ENCODE measurements at places on chromosomes 2 and 18.

DNA sequence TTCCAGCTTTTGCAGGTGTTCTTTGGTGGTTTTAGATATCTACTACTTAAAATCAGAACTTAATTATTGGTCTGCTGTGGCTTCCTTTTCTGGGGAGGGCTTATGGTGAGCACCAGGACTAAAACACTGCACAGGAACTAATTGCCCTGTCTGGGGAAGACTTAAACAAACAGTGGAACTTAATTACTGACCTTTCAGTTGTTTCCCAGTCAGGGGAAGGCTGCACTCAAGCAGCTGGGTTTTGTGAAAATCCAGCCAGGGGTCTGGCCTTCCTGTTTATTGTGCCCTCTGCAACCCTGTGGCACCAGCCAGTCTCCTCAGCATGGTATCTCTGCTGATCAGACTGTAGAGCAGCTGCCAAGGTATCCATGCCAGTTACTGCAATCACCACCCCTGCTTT lies 398.2 kb downstream of the ADCYAP1 start:
- no peak for DNase-seq

DNA sequence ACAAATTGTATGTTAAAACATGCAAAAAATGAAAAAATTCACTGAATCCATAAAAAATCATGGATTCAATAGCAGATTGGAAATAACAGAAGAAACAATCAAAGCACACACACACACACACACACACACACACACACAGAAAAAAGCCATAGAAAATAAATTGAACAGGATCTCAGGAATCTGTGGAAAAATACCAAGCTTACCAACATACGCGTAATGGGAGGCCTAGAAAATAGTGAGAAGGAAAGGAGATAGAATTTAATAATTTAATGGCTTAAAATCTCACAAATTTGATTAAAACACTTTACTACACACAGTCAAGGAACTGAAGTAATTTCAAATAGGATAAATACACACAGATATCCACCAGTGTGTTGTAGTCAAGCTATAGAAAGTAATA lies 1671.5 kb upstream of the PIK3C3 start:
- no peak for DNase-seq

DNA sequence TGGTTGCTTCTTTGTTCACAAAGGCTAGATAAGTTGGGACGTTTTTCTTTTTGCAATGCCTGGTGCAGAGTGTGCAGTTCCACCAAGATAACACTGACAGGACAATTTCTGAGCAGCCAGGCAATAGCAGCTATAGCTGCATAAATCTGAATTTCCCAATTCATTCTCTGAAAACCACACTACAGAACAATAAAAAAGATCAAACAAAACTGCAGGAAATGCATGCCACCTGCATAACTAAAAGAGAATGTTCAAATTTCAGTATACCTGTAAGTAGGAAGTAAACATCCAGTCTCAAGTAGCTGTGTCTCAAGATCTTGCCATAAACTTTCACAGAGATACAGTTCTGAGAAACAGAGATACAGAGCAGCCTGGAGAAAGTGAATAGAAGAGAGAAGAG lies 5.3 kb upstream of the KCTD18 start:
- no peak for DNase-seq

GRCh38 chr2:40129725-40130124 lies 322.2 kb downstream of the SLC8A1 start:
- DNase-seq = no peak

DNA sequence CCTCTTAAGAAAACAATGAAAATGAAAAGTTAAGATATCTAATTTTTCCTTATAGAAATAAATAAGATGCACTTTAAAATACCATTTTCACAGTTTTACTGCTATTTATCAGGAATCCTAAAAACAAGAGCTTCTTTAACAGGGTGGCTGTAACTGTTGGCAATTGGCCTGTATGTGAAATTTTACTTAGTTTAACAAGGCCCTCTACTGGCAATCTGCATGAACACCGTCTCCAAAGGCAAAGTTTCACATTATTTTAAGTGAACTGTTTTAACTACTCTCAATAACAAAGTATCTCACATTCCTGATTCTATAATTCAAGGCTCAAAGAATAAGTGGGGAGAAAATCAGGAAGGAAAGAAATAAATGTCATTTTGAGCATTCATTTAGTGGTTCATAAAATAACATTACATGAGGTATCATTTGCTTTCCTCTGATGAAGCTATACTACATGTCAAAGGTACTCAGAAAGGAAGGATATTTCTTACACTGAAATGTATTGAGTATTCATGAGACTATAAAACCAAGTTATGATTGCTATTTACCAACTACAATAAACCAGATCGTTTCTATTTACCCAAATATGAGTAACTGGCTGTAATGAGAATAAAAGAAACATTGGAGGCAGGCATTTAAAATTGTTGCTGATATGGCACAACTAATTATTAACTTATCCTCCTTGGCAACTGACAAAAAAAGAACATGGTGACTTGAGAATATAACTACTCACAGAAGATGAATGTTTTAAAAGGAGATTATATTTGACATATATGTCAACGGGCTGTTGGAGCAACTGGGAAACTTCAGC lies 7.0 kb downstream of the NCKAP5 start:
- DNase-seq = no peak

- DNase-seq = no peak
Measured at GRCh38 chr2:36781907-36782720, 85.6 kb downstream of the VIT start.

- no peak for DNase-seq
Measured at GRCh38 chr2:161101406-161101805, 58.8 kb upstream of the TANK start.

- no peak for DNase-seq
Measured at GRCh38 chr2:234980451-234981187, 28.8 kb downstream of the SH3BP4 start.

DNA sequence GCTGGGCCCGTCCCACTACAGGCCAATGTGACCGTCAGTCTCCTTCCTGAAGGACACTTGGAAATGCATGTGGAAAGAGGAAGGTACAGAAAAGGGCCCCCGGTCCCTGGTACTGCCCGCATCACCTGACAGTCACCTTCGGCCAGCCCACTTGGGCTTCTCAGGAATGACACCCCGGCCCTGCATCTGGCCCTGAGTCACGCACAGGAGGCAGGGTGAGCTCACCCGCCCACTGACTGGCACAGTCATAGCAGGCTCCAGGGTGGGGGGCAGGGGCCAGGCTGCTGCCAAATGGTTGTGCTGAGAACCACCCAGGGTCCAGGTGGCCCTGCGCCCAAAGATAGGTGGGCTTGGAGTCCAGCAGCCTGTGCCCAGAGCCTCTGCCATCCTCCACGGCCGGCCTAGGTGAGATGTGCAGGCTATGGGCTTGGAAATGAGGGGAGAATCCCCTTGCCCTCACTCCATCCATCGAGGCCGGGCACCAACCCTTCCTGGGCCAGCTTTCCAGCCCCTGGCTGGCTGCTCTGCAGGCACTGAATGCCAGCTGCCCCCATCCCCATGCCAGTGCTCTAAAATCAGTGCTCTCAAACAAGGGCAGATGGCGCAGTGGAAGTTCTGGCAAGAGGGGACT lies 14.1 kb downstream of the EMX1 start:
- DNase-seq = no peak

DNA sequence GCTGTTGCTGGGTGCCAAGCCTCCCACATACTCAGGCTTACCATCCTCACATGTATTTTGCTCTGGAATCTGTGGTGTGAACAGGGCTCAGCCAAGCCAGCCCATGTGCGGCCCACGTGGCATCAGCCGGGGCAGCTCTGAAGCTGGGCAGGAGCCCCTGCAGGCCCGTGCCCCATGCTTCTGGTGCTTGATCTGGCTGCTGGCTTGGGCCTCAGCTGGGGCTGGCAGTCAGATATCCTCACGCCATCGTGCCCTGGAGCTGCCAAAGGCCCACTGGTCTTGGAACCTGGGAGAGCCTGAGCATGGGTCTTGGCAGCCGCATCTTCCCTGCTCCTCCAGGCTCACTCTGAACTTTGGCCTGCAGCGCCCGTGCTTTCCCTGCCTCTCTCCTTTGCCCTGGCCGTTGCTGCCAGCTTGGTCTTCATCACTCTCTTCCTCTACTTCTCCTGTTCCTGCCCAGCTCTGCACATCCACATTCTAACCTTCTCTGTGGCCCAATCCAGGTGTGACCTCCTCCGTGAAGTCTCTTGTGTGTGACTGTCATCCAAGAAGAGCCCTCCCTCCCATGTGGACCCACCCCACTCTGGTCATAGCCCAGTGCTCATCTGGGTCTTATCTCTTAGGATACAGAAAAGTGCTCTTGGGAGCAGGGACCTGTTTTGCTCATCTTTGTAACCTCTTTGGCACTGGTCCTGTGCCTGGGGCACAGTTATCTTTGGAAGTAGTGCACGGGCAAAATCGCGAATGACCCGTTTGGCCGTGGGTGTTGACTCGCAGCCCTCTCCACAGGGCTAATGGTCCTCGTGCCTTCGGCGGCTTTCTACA lies 116.1 kb downstream of the RNF144A start:
- DNase-seq = no peak

DNA sequence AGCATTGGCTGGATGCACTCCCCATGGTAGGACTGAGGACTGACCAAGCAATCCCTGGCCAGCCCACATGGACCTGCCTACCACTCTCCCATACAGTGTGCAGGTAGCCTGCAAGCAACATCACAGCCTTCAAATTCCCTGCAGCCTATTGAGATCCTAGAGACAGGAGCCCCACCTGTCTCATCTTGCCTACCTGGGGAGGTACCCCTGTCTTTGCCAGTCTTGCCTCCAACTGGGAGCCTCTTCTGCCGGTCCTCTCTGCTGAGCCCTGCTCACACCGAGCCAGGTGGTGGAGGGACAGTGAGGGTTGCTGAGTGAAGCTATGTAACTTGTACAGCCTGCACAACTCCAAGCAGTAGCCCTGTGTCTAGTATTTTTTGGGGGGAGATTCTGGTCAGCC lies 29.9 kb downstream of the TTC32 start:
- DNase-seq = no peak

DNA sequence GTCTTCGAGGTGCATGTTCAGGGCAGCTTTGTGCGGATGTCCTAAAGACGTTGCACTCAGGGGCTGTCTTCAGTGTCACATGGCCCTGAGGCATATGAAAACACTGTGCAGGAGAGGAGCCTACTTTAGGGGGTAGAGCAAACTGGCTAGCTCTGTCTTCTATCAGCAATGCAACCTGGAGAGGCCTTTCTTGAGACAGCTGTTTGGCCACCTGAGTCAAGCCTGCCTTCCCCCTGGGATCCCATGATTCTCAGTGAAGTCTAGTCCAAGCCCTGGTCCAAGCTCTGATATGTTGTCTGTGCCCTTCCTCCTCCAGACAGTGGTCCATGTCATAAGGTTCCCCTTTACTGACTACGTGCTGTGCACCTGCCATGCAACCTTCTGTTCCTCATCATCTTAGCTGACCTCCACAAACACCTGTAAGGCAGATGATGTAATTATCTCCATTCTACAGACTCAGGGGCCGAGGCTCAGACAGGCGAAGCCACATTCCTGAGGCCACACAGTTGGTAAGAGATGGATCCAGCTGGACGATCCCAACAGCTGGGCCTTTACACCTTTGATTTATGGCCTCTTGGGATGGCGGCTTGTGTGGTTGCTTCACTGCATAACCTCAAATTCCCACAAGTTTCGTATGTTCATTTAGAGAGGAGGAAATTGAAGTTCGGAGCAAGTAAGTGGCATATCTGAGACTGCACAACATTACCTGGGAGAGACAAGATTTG lies 109.9 kb downstream of the COPS8 start:
- DNase-seq = no peak

DNA sequence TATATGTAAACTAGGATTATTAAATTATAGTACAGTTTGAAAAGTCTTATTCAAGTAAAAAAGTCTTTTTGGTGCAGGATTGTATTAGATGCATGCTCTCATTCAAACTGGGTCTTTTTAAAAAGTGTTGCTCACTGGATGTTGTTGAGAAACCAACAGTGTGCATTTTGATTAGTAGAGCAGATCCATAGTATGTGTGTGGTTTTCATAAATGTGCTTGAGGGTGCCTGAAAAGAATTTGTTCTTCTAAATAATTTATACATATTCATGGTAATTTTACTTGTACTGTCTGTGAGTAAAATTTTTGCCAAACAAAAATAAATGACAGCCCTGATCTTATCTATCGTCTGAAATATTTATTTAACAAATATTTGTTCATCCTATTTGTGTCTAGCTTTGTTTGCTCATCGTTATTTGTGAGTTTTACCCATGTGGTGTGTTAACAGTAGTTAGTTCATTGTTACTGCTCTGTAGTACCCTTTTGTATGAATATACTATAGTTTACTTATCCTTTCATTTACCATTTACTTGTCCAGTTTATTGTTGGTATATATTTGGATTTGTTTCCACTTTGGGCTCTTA lies 50.4 kb downstream of the PTPN4 start:
- no peak for DNase-seq

DNA sequence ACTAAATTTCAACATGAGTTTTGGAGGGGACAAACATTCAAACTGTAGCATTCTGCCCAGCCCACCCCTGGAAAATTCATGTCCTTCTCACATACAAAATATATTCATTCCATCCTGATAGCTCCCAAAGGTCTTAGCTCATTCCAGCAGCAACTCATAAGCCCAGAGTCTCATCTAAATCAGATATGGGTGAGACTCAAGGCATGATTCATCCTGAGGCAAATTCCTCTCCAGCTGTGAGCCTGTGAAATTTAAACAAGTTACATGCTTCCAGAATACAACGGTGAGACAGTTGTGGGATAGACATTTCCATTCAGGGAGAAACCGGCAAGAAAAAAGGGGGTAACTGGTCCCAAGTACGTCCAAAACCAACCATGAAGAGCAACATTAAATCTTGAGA lies 43.5 kb upstream of the FAHD2A start:
- no peak for DNase-seq
